ENCODE measurements at places on chromosomes 6 and 20. TPM values are rescaled to one million over a fixed set of nuclear protein-coding genes. Genes with fewer than 3 reads are reported as not detected.

BPIFB2 gene
- not detected for total RNA-seq

PSORS1C2 gene
- total RNA-seq, result not detected

ZNF334 gene
- total RNA-seq, result 0.13 TPM

RXRB gene
- total RNA-seq, result 13.3 TPM

IL22RA2 gene
- not detected for total RNA-seq

TCF21 gene
- total RNA-seq, result not detected

SLC35D3 gene
- not detected for total RNA-seq

SPDEF gene
- under 0.01 TPM for total RNA-seq

AVP gene
- total RNA-seq, result not detected

STMND1 gene
- not detected for total RNA-seq

ZSWIM1 gene
- total RNA-seq, result 9.3 TPM

OOEP gene
- total RNA-seq, result not detected

All from thoracic aorta endothelial cell (primary cell).